ENCODE measurements at places on chromosomes 4 and X.

GRCh38 chr4:16993956-16994840, 95.8 kb upstream of the LDB2 start:
- DNase-seq, result no peak

- DNase-seq, result peak; percentile 22
Observed at GRCh38 chr4:4995103-4995907, 24.0 kb downstream of the CYTL1 start.

DNA sequence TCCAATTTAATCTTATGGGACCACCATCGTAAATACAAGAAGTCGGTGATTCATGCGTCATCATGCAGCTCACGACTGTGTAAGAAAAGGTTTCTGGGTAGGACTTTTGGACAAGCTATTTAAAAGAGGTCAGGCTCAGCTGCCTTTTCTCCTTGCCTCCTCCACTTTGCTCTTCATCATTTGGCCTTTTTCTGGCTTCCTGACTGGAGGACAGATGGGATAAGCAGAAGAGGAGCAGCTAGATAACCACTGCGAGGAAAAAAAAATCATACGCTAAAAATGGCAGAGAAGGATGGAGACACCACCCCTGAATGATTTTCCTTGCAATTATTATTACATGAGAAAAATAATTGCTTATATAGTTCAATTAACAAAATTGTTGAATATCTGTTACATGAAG, 294.3 kb upstream of the FSTL5 start:
- no peak for DNase-seq

GRCh38 chrX:10165580-10166247, 8.9 kb downstream of the CLCN4 start:
- DNase-seq, result no peak

GRCh38 chr4:165325732-165326512, 1.5 kb upstream of the MSMO1 start:
- DNase-seq, result no peak

DNA sequence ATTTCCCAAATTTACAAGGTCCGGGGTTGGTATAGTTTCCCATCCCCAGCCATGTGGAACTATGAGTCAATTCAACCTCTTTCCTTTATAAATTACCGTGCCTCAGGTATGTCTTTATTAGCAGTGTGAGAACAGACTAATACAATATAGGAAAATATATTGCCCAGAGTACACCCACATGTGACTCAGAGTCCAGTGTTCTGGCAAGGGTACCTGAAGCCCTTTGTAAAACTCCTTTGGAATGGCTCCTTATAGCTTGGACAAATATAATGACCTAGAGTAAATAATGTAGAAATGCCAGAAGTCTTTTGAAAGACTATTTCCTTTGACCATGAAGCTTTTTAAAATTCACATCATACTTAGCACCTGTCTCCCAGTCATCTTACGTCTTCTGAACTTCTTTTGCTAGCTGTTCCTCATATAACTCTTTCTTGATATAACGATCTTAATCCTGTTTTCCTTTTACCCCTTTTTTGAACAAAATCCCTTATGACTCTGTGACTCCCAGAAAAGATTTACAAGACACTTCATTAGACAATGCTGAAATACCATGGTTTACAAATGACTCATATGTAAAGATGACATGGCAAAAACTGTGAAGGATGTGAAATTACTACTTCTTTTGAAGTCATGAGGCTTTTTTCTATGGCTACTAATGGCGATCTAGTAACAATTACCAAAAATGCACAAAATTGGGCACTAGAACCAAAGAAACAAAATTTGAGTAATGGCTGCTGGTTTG, 408.9 kb downstream of the NAP1L3 start:
- DNase-seq, result no peak

- no peak for DNase-seq
Observed at GRCh38 chrX:109728173-109728535, 4.9 kb downstream of the ACSL4 start.

GRCh38 chrX:11913001-11913400, 155.0 kb downstream of the MSL3 start:
- DNase-seq, result no peak

DNA sequence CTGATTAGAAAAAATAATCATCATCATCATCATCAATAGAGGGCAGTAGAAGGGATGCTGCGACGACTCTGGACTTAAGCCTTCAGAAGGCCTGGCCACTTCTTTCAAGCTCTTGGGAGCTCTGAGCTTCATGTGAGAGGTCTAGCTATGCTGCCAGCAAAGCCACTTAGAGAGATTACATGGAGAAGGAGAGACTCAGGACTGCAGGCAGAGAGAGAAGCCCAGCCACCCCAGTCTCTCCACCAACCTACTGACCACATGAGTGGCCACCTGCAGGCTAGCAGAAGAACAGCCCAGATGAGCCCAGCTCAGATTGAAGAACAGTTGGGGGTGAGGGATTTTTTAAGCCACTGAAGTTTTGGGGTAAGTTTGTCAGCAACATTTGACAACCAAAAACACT, 17.1 kb upstream of the TMEM150C start:
- no peak for DNase-seq

DNA sequence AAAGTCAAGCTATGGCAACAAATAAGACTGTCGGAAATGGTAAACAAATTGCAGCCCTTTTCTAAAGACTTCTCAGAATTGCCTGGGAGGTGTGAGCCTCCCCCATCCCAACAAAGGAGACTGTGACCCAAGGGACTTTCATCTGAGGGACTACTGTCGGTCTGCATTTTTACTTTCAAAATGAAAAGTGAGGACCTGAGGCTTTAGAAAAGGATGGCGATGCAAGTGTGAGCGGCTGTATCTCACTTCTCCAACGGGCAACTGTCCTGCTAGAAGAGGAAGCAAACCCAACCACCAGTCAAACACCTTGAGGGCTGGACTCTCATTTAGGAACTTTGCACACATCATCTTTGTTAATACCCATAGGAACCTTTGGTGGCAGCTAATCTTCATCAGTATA, 62.6 kb upstream of the CLNK start:
- DNase-seq, result no peak

- no peak for DNase-seq
Observed at GRCh38 chrX:46386511-46386910, 158.7 kb downstream of the ZNF674 start.

DNA sequence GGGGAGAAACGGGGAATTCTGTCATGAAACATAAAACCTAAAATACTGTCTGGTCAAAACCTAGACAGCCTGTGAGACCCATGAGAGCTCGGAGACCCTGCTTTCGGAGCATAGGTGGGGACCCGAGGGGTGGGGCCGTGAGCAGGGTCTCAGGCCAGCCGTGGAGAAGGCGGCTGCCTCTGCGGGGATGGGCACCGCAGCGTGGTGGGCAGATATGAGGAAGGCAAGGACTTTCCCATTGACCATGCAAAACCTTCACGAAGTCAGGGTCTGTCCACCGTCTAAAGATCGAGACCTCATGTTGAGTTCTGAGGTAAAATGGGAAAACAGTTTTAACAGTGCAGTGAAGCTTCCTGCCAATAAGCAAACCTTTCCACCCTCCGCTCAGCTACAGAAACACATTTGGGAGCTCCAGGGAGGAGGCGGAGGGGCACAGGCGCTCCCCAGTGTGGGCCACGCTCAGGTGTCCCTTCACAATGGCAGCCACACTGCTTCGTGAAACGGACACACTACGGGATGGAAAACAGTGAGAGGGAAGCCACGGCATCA, 74.4 kb downstream of the SORBS2 start:
- DNase-seq, result no peak

- no peak for DNase-seq
Observed at GRCh38 chr4:88858752-88859151, 161.1 kb upstream of the NAP1L5 start.

GRCh38 chrX:70445951-70446350, 1.3 kb downstream of the DLG3 start:
- no peak for DNase-seq

DNA sequence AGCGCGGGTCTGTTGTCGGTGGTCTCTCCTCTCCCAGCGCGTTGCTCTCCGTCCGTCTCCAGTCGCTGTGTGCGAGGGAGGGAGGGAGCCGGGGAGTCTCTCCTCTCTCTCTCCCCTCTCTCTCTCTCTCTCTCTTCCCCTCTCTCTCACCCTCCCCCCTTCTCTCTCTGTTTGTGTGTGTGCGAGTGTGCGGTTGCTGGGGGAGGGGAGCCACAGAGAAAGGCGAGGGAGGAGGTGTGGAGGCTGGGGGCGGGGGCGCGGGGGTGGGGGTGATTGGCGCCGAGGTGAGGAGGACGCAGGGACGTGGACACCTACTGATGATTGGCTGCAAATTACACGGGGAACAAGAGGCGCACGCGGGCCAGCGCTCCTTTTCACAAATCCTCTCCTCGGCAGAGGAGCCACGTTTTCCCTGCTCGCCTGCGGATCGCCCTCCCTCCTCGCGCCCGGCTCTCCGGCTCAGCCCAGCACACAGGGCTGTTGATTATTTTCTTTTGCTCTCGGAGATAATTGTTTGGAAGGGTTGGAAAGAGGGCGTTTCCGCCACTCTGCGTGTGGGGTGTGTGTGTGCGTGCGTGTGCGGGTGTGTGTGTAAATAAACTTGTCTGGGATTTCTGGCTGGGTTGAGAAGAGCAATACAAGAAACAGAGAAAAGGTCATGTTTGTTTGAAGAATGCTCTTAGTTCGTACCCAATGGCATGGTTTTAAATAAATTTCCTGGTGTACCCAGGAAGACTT, at the start of gene CXXC4:
TSS of gene CXXC4 (minus strand) at position 73 of the 738 bp plus-strand sequence. CDS start 3,092 bp downstream, outside the sequence.
- DNase-seq, result peak; percentile 78

DNA sequence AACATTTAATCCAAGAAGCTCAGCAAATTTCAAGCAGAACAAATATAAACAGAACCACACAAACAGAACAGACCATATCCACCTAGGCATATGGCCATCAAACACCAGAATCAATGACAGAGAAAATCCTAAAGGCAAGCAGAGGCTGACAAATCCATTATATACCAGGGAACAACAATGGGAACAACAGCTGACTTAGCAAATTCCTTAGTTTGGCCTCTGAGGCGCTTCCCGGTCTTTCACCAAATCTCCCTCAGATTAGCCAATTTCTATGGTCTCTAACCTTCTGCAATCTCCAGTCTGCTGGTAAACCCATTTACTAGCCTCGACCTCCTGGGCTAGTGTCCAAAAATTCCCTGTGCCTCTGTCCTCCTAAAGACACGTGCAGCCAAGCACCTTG, 59.2 kb downstream of the GPR143 start:
- DNase-seq, result no peak

DNA sequence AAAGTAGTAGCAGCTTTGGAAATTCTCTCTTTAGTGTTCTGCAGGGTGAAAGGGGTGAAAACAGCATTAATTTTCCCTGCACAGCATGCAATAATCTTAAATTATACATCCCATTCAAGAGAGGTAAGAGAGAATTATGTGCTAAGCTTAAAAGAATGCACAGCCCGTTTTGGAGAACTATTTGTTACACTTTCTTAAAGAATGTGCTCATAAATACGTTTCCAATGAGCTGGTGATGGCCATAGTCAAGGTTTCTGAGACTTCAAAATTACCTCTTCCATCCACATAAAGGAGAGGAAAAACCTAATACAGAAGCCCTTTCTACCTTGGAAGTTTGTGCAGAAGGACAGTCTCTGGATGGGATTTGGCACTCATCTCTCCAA, 766.7 kb upstream of the TENM3 start:
- peak; percentile 47 for DNase-seq

DNA sequence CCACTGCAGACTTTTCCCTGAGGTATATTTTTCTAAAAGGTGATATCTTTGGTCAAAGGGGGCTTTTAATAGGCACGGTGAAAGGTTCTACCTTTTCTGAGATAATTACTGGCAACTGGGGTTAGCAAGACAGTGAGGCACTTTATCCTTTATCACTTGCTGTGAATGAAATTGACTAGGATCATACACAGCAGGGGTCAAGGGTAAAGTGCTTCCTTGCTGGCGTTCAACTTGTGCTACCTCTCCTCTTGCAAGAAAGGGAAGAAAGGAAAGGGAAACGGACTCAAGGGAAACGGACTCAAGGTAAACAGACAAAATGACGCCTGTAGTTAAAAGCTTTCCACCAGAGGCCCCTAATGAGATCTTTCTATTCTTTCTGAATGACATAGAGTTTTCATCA, 78.6 kb upstream of the RAPGEF2 start:
- peak; percentile 55 for DNase-seq

- no peak for DNase-seq
Observed at GRCh38 chr4:190017357-190018200, 9.5 kb downstream of the FRG2 start.

GRCh38 chr4:99144070-99144469, at the start of gene ADH4:
ADH4 (minus strand) TSS chr4:99144297; CDS start chr4:99144222, 75 bp downstream.
- no peak for DNase-seq

DNA sequence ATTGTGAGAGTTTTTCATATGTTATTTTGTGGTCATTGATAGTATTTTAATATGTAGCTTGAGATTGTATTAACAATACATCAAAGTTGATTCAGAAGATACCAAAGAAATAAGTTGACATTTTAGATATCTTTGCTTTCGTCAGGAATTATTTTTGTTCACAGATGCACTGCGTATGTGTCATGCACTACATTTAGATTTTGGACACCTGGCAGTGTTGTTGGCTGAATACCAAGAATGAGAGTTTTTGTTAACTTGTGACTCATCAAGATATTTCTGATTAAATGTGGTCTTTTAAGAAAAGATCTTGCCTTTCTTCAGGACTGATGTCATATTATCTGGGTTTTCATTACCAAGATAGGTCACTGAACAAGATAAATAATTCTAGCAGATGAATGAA, 633.4 kb downstream of the CENPC start:
- no peak for DNase-seq

DNA sequence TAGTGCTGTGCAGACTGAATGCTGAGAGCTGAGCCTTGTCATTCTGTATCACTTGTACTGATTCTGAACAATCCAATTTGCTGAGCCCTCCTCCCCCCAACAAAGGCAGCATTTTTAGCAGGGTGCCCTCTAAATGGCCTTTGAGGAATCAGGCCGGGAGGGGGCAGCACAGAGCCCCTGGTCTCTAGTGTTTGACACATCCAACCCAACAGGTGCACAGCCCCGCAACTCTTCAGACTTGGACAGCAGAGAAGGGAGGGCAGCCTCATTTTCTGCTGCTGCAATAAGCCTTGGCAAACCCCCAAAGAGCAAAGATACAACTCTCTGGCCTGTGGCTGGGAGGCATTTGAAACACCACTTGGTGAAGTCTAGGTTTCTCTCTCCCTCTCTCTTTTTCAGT, 3.4 kb downstream of the ATP1B4 start:
- DNase-seq, result peak; percentile 3

DNA sequence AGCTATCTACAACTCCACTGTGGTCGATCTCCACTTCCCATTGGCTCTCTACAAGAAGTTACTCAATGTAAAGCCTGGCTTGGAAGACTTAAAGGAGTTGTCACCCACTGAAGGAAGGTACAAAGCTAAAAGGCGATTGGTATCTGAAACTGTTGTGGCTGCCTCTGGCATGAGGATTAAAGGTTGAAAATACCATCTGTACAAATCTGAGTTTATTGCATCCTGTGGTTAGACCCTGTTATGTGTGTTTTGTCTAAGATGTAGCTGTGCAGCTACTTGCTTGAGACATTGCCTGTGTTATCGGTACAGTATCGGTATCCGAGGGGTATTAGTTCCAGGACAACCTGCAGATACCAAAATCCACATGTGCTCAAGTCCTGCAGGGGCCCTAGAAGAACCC, 16.4 kb downstream of the NAP1L5 start:
- DNase-seq, result no peak

GRCh38 chr4:154998284-154998683, 210.2 kb upstream of the NPY2R start:
- DNase-seq, result no peak

- DNase-seq, result no peak
Observed at GRCh38 chrX:11698702-11699101, 33.0 kb upstream of the ARHGAP6 start.

All from NCI-H146 (cell line).